A549 treated with RU486 at 1 μM for 4 hours (cell line): ENCODE measurements at places on chromosomes 12 and 14. TPM values are rescaled to one million over a fixed set of nuclear protein-coding genes. Genes with fewer than 3 reads are reported as not detected.

Gene LRRC23
- 16.6 to 19.4 TPM (median 18.2 TPM) in 5 replicates for total RNA-seq

Gene KRT73
- not detected in 5 replicates for total RNA-seq

Gene CLEC4D
- not detected in 5 replicates for total RNA-seq

Gene CD163
- not detected in 5 replicates for total RNA-seq

Gene SLC17A8
- 0.02 TPM in 1 of 5 replicates, not detected in the others for total RNA-seq

Gene TMEM119
- 0.05 to 0.07 TPM (median 0.05 TPM) in 3 of 5 replicates, not detected in the others for total RNA-seq

Gene C1QL4
- total RNA-seq: 3.4 to 6.1 TPM (median 5.5 TPM) in 5 replicates

Gene C14orf93
- total RNA-seq: 3.5 to 4.2 TPM (median 3.8 TPM) in 5 replicates

Gene CFAP73
- 0.10 TPM in 2 of 5 replicates, not detected in the others for total RNA-seq

Gene HNF1A
- 3.7 to 7.0 TPM (median 6.1 TPM) in 5 replicates for total RNA-seq
